RWPE2 (cell line): ENCODE measurements at places on chromosomes 4 and X.

DNA sequence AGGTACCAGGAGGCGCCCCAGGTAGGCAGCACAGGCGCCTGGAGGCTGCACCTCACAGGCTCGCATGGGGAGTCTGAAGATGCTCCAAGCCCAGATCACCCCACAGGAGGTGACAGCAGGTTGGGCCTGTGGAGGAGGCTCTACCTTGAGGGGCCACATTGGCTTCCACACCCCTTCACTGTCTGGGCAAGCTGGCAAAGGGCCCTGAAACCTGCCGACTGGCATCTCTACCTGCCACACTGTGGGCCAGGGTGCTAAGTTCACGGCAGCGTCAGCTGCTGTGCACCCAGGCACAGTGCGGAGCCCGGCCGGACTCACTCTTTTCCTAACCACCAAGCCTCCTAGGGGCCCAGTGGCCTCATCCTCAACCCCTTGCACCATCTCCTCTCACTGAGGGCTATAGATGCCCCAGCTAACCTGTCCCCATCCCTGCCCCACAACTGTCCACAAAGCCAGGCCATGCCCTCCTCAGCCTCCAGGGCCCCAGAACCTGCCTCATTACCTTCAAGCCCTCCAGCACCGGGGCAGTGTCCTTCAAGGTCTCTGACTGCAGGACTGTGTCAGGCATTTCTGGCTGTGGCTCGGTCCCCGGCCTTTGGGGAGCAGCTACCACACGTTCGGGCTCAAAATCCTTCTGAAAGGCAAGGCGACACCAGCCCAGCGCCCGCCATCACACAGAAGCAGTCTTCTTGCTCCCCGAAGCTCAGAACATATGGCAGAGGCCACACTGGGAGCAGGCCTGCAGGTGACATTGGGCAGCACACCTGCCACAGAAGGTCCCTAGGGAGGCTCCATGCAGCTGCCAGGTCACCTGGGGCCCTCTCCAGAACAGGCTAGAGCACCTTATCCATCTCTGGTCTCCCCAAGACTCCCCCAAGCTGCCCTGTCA is 28.8 kb downstream of the FGFR3 start:
- DNase-seq: no peak

DNA sequence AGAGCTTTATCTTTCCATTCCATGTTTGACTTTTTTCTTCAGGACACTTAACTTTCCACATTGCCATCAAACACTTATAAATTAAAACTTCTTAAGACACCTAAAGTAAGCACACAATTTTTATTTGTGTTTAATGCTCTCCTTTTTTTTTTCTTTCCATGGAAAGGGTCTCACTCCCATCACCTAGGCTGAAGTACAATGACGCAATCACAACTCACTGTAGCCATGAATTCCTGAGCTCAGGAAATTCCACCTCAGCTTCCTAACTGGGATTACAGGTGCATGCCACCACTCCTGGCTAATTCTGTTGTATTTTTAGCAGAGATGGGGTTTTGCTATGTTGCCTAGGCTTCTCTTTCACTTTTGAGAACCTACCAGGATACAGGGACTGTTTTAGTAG is 7.3 kb downstream of the SMR3A start:
- DNase-seq: no peak

GRCh38 chrX:47571215-47571614 is 10.2 kb downstream of the ARAF start:
- DNase-seq: no peak

- no peak for DNase-seq
Observed at GRCh38 chr4:151455212-151455611, 46.2 kb downstream of the FHIP1A start.

GRCh38 chr4:41887821-41888686 is 47.2 kb upstream of the TMEM33 start:
- no peak for DNase-seq

- no peak for DNase-seq
Observed at GRCh38 chrX:45230410-45230809, 29.7 kb upstream of the DIPK2B start.

GRCh38 chr4:107799669-107800450 is 24.9 kb upstream of the SGMS2 start:
- DNase-seq: no peak

DNA sequence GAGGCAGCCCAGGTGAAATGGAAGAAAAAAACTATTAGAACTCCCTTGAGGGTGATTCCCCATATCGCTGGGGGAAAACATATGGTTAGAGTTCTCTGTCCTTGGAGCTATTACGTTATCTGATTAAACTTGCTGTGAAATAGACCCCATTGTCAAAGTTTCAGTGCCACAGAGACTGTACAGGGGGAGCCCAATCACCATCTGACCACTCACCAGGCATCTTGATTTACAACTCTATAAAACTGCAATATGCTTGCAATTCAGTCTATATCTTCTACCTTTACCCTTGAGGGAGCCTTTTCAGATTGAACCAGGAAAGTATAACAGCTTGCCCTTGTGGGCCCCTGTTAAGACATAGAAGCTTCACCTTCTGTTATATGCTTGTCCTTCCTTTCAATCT is 18.2 kb downstream of the TMEM255A start:
- no peak for DNase-seq

DNA sequence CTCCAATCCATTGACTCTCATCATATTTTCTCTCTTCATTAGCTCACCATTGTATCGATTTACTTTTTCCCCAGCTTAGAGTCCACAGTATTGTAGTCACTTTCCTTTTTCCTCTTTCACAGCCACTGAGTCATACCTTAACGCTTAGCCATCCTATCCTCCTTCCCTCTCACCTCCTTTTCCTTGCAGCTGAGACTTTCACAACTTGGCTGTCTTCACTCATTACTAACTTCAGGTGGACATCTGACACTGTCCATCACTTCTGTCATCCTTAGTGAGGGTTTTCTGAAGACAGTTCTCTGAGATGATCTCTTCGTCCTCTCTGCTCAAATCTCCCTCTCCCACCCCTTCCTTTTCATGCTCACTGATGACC is 70.5 kb upstream of the ESX1 start:
- DNase-seq: no peak

GRCh38 chr4:96936886-96937285 is 1097.0 kb downstream of the PDHA2 start:
- no peak for DNase-seq

GRCh38 chr4:39464886-39465501 is 6.1 kb downstream of the LIAS start:
- no peak for DNase-seq

DNA sequence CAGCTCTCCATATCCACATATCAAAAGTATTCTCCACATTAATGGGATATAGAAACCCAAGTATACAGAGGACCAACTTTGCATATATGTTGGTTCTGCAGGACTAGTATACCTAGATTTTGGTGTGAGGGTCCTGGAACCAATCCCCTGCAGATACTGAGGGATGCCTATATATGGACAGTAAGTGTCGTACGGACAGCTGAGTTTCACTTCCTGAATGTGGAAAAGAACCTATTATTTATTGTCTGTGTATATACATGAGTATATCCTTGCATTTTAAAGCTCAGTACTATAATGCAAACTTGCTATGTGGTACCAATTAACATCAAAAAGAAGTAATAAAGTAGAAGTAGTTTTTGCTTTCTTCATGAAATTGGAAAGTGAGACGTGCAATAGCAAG is 101.9 kb downstream of the FBXW7 start:
- DNase-seq: no peak

- DNase-seq: no peak
Observed at GRCh38 chr4:1493540-1494287, 87.5 kb upstream of the NKX1-1 start.

DNA sequence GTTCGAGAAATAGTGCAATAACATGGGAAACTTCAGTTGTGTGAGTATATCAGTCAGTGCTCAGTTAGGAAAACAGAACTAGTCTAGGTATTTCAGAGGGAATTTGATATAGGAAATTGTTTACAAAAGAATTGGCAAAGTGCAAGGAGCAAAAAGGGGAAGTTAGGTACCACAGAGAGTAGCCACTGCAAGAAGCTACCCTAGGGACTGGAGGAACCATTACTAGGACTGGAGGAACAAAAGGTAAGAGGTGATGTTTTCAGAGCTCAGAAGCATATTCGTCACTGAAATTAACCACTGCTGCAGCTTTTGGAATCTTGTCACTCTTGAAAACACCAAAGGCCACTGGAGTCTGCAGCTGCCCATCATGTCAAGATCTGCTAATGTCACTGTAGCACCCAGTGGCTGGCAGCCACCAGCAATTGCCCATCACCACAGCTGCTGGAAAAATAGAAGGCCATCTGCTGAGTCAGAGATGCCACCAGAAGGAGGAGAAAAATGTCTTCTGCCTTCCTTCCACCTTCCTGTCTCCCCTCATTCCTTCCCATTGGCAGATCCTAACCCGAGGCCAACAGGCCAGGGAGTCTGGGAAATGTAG is 160.6 kb upstream of the RPS6KA3 start:
- no peak for DNase-seq

DNA sequence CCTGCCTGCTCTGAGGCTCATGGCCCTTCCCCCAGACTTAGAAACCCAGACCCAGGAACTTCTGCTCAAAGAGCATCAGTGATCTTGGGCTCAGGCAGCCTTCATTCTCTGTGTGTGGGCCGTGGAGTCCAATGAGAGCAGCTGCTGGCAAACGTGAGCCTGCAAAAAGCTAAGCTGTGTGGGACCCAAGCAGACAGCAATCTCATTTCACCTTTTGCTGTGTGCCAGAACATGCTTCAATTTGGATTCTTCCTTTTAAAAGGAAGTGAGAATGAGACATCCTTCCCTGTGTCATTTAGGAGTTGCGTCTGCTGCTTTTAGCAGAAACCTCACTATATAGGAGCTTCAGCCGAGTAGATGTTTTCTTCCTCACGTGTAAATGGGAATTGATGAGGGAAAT is 238.5 kb downstream of the EVC2 start:
- DNase-seq: no peak

DNA sequence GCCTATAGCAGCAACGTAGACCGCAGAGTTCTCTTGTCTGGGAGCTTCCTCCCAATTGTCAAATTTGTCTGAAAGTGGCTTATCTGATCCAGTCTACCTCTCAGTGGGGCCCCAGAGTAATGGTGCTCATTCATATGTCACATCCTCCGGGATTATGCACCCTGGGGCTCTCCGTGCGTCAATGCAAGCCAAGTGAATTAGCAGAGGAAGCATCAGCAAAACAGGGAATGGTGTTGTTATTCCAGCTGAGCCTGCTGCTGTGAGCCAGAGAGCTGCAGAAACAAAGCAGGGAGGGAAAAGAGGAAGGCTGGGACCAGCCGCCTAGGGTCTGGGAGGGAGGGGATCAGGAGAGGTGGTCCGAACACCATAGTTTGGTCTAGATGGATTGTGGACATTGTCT is 95.2 kb downstream of the CLNK start:
- no peak for DNase-seq
